Stimulated activated CD8-positive, alpha-beta memory T cell treated with anti-CD3 and anti-CD28 coated beads, Interleukin-15, amount 100 ng/mL, for 4 hours (primary cell): ENCODE measurements at places on chromosomes 5 and 9.

- DNase-seq = no peak
These were observed 75.1 kb downstream of the GNAQ start for GRCh38 chr9:77956555-77956954.

GRCh38 chr9:80251778-80252177 is 680.0 kb downstream of the TLE4 start:
- no peak for DNase-seq

DNA sequence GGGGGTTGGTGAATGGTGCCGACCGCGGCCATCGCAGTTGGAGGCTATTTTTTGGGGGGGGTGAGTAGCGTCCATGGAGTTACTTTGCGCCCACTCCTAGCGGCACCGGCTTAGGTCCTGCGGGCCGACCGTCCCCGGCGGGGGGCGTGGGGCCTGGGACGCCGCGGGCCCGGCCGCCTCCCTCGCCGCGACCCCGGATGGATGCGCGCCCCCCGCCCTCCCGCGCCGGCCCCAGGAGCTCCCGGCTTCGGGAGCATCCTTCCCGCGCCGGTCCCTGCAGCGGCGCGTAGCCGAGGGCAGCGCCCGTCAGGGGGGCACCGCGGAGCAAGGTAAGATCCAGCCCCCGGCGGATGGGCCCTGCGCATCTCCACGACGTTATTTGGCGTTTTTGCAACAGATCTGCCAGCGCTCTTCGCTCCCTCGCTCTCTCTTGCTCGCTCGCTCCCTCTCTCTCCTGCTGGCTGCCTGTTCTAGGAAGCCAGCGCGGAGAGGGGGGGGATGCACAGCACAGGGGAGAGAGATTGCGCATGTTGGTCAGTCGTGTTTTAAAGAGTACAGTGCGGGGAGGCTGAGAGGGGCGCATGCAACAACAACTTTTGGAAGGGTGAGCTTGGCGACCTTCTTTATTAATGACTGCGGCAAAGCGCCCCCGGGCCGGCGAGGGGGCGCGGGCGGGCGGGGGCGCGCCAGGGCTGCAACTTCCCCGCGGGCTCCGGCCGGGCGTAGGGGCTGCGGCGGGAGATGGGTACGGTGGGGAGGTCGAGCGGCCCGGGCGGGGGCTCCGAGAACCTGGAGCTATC is 413 bp downstream of the JADE2 start:
- DNase-seq = peak; percentile 30

GRCh38 chr9:96644137-96644536 is 11.0 kb downstream of the PRXL2C start:
- no peak for DNase-seq

DNA sequence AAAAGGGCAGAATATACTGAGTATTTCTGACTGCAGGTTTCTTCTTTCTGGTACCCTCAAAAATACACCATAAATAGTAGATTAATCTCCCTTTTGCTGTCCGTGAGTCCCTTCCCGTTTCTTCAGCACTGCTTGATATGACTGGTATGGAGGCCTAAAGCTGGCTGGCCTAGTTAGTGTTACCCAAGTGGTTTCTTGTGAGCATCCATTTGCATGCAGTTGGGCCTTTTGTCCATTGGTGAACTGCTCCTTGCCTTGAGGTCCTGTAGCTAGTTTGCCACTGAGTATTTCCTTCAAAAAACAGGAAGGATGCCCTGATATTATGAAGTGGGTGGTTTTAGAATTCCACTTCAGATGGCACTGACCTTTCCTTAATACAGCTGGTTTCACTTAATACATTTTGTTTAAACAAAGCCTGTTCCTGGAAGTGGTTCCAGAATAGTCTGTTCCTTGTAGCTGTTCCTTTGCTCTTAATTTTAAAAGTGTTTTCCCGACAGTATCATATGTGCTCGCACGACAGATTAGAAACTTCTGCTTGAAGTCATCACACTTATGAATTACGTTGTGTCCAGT is 40.0 kb upstream of the ABL1 start:
- no peak for DNase-seq

DNA sequence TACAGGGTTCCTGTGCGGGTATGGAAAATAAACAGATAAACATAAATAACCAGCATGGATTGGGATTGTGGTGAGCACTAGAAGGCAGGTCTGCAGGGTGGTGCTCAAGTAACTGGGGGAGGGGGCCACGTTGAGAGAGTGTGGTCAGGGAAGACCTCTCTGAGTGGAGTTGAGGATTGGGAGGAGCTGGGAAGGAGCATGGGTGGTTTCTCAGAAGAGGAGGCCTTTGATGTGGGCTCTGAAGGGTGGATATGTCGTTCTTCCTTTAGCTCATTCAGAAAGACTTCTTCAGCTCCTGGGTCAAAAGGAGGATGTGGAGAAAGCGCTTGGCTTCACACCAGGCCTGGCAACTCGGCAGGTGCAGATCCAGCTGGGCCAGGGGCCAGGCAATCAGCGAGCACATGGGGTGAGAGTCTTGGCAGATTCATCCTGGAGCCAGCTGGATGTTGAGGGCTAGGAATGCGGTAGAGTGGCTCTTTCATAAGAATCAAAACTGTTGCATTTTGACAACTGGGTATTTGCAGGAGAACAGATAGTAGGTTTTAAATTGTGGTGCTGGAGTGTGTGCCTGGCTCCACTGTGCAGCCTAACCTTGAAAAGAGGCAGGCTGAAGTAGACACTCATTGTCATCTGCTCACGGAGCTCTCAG is 71.7 kb downstream of the PCSK5 start:
- DNase-seq = no peak

- no peak for DNase-seq
These were observed 867 bp downstream of the SYK start for GRCh38 chr9:90802386-90802985.
